ENCODE measurements at places on chromosomes 1 and 21. TPM values are rescaled to one million over a fixed set of nuclear protein-coding genes. Genes with fewer than 3 reads are reported as not detected.

MORC3 gene
- total RNA-seq: 53.5 TPM

TACSTD2 gene
- 0.11 TPM for total RNA-seq

WNT9A gene
- 0.77 TPM for total RNA-seq

NPL gene
- total RNA-seq: 2.0 TPM

SIM2 gene
- under 0.01 TPM for total RNA-seq

GRIK1 gene
- not detected for total RNA-seq

RIPPLY3 gene
- total RNA-seq: not detected

IQCC gene
- total RNA-seq: 2.4 TPM

NUF2 gene
- 68.5 TPM for total RNA-seq

HES3 gene
- total RNA-seq: not detected

All from uterine smooth muscle cell (primary cell).